CD4-positive, alpha-beta T cell treated with Interleukin-17A for 1 hour (primary cell): ENCODE measurements at places on chromosomes 7 and 10.

DNA sequence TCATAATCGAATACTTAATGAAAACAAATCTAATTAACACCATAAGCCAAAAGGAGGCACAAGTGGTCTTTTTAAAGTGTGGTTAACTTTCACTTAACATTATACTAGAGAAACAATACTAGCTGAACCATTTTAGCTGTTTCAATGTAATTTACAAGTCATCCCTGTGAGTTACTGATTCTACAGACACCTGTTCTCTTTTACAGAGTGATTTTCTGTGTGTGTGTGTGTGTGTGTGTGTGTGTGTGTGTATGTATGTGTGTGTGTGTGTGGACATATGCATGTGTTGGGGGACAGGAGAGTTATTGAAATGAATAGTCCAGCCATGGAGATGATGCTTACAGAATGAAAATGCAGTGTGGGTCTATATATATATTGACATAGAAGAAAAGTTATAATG is 200.2 kb downstream of the DNAJC1 start:
- DNase-seq, result no peak

DNA sequence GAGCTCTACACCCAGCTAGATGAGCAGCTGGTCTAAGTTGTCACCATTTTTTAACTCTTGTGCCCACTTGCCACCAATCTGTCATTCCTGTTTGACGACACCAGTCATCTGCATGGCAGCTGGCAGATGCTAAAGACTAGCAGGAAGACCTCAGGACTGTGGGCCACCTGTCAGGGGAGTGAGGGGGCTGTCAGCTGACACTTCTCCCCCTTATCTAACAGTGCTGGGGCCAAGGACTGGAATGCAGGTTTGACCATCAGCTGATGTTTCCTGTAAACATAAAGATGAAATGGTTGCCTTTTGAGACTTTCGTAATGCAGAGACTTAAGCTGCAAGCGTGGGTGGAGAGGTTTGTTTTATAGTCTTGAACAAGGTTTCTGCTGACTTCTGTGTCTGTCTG is 93.5 kb downstream of the WNT2 start:
- no peak for DNase-seq

GRCh38 chr10:54441275-54441674 is 359.8 kb downstream of the PCDH15 start:
- no peak for DNase-seq

DNA sequence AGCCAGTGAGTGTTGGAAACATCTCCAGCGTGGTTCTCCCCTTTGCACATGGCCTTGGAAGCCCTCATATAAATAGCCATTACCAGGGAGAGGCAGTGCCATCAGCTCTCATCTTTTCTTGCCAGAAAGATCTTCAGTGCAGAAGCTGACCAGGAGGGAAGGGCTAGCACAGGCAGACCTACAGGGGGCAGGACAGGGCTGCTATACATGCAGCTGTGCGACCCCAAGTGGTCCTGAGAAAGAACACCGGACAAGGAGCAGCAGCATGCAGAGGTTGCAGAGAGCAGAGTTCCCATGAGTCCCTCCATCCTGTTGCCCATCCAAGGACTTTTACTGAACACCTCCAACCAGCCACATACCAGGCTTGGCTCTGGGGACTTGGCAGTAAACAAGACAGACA is 17.1 kb downstream of the GRID1 start:
- no peak for DNase-seq

GRCh38 chr10:49309691-49310411 is 10.9 kb downstream of the C10orf71 start:
- peak; percentile 27 for DNase-seq
